ENCODE measurements at places on chromosomes 11 and 22.

GRCh38 chr11:67530282-67530592 lies 7.0 kb upstream of the CABP2 start:
- DNase-seq: no peak

GRCh38 chr22:20229916-20230775 lies 38.0 kb downstream of the RTN4R start:
- no peak for DNase-seq

GRCh38 chr11:112364962-112365481 lies 104.4 kb upstream of the PLET1 start:
- no peak for DNase-seq

- no peak for DNase-seq
Measured at GRCh38 chr11:7657306-7658025, 15.8 kb downstream of the CYB5R2 start.

- no peak for DNase-seq
Measured at GRCh38 chr11:44728491-44728910, 1.7 kb downstream of the TSPAN18 start.

DNA sequence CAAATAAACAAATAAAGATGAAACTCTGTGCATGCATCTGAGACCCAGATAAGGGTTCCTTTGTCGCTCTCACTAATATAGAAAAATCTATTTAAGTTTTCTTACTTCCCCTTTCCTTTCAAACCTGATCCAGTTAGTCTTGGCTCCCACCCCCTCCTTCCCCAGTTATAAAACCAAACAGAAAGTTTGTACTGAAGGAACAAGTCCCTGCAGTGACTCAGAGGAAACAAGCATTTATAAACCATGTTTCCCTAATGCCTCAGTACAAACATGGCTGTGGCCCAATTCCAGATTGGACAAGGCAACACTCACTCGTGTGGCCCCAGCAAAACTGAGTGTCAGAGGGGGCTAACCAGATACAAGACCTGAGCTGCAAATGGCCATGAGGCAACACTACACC lies 65.5 kb upstream of the ARHGAP20 start:
- DNase-seq: no peak

- no peak for DNase-seq
Measured at GRCh38 chr11:95486466-95486865, 255.5 kb upstream of the SESN3 start.

DNA sequence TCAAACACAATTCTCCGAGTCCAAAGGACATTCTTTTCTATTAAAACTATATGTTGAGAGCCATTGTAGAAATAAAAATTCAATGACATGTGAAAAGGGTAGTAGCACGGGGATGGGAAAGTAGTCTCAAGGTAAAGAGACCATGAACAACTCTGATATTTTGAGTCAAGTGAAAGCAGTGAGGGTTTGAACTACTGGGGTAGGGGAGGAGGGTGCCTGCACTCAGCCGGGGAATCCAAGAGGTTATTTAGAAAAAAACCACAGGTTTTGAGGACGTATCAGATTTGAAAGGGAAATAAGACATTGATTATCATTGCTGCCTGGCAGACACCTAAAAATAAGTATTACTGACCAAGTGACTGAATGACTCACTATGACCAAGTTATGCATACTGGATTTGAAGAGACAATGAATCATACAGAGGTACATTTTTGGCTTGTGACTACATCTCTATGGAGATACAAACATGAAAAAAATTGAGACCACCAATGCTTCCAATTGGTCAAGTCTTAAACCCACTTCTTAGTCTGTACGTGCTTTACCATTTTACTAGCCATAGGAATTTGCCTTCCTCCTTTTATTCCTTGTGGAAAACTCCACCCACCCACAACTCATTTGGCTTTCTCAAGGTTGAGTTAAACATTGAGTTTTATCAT lies 2.2 kb upstream of the OR52H1 start:
- no peak for DNase-seq

DNA sequence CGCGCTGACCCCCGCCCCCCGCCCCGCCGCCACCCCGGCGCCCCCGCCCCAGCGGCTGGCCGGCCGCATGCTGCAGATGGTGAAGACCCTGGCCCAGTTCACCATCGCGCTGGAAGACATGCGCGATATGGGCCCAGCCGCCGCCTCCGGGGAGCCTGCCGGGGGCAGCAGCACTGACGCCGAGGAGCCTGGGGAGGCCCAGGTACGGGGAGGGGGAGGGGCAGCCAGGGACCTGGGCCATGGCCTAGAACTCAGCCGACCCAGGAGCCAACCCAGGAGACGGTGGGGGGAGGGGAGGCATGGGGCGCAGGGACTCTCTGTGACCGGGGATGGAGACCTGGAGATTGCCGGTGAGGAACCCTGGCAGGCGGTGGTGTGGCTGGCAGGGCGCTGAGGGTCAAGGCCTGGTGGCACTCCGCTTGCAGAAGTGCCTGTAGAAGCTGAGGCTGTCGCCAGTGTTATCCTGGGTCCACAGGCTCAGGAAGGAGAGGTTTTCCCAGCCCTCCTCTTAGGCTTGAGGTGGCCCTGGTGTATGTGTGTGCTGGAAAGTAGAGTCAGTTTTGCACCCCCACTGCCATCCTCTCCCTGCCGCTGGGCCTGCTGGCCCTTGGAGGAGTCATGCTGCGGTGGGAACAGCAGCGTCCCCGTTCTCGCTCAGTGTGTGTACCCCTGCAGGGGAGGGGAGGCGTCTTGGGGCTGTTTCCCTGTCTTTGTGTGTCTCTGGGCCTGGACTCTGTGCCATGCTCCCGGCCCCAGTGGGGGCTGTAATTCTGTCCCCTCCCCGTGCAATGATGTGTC lies 32.9 kb upstream of the RELT start:
- no peak for DNase-seq

GRCh38 chr22:49749885-49750510 lies 77.7 kb downstream of the BRD1 start:
- no peak for DNase-seq

DNA sequence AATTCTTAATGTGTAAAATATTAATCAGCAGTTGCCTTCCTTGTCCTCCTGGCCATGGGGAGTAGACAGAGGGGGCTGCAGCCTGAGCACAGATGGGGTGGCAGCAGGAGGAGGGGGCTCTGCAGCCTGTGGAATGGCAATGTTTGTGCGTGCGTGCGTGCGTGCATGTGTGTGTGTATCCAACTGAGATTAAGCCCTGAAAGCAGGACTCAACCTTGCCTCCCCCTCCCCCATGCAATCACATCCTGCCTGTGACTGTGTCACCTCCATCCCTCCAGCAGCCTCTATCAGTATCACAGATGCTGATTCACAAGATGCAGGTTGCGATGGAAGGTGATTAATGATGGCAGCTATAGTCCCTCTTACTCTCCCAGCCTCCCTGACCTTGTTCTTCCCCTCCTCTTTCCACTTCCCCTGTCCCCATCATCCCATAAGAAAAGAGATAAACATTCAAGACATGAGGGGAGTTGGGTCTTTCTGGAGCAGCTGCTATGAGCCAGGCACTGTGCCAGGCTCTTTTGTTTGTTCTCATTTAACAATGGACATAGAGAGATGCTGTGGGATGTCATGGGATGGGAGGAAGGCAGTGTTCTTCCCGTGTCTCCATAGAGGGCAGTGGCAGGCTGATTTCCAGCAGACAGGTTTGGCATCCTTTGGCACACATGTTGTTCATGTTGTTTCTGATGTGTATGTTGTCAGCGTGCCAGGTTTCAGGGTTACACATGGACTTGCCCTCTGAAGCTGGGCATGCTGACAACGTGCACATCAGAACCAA lies 43.8 kb upstream of the NECTIN1 start:
- no peak for DNase-seq

GRCh38 chr11:57219021-57219627 lies 17.9 kb downstream of the APLNR start:
- DNase-seq: no peak

DNA sequence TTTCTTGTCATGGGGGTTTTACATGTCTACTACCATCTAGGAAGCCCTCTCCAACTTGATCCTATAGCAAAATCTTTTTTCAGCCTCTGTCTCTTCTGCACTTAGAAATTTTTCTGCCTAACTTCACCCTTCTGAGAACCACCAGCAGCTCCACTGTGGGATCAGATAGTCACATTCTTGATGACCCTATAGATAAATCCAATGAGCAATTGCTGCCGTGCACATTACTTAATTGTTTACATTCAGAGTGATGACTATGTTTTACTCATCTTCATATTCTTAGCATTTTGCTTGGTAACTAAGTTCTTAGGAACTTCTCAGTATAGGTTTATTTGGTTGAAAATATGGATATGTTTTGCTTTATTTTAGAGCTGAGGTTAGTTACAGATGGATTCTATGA lies 12.4 kb upstream of the ETS1 start:
- no peak for DNase-seq

GRCh38 chr11:117606211-117606610 lies 190.8 kb downstream of the DSCAML1 start:
- DNase-seq: no peak

DNA sequence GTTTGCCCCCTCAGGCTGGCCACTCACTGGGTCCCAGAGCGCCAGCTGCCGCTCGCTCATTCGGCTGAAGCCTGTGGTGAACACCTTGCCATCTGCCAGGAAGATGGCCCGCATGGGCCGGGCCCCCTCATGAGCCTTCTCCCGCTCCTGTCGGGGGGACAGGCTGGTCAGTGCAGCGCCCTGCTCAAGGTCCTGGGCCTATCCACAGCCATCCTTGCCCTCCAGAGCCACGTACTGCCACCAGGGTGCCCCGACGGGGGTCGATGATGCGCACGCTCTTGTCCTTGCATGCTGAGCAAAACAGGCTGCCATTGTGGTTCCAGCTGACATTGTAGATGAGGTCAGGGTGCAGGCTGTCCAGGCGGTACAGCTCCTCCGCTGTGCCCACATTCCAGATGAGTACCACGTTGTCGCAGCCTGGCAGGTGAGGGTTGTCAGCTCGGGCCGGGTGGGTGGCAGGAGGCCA lies 2.1 kb downstream of the CORO1B start:
- DNase-seq: no peak

DNA sequence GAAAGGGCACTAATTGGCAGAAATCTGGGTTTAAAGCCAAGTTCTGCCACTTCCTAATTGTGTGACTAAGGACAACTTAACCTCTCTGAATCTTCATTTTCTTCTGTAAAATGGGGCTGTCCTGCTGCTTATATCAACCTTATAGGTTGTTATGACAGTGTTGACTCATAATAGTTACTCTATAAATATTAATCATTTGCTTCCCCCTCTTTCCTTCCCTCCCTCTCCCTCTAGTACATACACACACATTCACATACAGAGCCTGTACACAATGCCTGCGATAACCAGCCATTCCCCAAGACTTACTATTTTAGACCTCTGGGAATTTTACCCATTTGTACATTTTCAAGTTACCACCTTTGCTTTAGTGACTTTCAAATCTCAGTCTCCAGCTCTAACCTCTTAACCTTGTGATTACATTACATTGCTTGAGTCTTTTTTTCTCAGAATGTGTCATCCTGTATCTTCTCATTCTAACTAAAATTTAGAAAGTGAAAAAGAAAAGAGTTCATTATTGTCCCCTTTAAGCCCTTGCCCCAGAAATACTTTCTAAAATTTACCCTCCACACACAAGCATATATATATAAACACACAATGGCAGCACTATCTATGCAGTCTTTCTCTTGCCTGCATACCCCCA lies 31.9 kb downstream of the GDPD4 start:
- no peak for DNase-seq

DNA sequence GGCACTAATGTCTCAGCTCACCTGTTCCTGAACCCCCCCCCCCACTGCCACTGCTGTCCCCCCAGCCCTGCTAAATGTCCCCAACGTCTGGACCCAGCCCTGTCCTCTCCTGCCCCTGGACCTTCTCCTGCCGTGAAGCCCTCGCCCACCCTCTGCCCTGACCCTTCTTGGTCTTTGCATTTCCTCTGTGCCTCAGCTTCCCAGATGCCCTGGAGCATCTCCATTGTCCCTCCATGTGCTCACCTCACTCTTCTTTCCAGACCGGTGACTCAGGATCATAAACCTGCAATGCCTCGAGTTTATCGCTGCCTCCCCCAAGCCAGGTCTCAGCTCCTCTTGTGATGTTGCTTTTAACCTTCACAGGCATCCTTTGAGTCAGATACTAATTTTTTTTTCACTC lies 416.4 kb downstream of the BRD1 start:
- no peak for DNase-seq

DNA sequence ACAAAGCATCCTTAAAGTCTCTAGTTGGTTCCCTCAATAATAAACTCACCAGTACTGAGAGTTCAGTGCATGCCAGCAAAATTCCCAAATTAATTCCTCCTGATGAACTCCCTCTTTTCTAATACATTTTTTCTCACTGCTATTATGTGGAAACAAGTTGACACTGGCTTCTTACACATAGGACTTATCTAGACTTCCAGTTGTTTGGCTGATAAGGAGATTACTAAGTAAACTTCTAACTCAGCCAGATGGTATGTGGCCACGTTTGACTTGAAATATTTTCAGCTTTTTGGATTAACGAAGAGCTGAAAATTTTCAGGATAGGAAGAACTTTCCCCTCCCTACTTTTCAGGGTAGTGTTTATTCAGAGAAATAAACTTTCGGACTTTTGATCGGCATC lies 1154.2 kb upstream of the TENM4 start:
- no peak for DNase-seq

DNA sequence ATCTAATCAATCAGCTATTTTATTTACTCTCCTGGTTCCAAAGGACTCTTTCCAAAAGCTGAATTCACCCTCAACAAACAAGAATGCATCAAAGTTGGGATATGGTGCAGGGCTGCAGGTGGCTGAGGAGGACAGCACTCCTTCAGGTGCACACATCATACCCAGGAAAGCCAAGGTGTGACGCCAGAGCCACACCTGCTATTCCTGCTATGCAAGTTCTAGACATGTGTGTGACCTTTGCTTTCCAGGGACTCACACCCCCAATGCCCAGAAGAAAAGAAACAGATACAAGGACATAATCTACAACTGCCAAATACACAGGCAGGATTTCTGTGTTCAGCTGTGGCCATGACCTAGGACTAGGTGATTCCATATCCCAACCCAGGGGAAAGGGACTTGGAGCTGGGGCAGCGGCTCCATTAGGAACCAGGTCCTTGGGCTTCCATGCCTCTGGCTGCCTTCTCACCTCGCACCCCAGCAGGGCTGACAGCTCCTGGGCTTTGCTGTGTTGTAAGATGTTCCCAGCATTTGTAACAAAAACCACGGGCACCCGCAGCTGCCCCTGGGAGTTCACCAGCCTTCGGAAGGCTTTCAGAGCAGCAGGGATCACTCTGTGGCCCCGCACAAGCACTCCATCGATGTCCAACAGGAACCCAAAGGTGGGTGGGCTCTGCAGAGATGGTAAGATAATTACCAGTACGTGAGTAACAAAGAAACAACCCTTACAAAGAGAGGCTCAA lies 9.8 kb downstream of the HDHD5 start:
- DNase-seq: no peak
